ENCODE measurements at places on chromosomes 16 and 17. TPM values are rescaled to one million over a fixed set of nuclear protein-coding genes. Genes with fewer than 3 reads are reported as not detected.

The RNF157 gene
- total RNA-seq, result 2.5 TPM

The LRRC37A2 gene
- 8.1 TPM for total RNA-seq

The KRTAP2-3 gene
- not detected for total RNA-seq

The KRT33B gene
- total RNA-seq, result not detected

- H3K36me3 ChIP-seq, result no peaks in the 10 kb centered on the region
- H3K4me1 ChIP-seq, result no peaks in the 10 kb centered on the region
Observed at GRCh38 chr17:39872751-39873150, 4.7 kb downstream of the ZPBP2 start.

DNA sequence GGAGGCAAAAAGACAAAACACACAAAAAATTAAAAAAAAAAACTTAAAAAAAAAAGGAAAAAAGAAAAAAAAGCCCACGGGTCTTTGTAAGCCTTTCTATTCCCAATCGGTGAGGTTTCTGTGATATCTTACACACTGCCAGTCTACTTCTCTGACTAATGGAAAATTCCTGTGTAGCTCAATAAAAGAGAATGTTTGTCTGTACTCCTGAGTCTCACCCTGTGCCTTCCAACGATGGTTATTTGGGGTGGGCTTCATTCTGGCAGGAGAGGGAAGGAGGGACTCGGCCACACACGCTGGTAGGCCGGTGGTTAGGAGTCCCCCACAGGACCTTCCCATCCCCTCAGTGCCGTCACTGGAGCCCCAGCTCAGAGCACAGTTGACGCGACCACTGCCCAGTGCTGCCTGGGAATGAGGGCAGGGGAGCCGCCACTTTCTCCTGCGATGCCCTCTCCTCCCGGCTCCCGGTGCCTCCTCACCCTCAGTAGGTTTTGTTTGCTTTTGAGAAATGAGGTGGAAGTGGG lies 68.0 kb downstream of the AMFR start:
- peak; percentile 65 for DNase-seq
- peaks cover 3% of the 10 kb centered on the region for H3K27me3 ChIP-seq
- H3K36me3 ChIP-seq, result peaks cover 2% of the 10 kb centered on the region
- H3K4me3 ChIP-seq, result no peak overlapping the region
- H3K4me1 ChIP-seq, result no peaks in the 10 kb centered on the region
- no peak overlapping the region for H3K27ac ChIP-seq

DNA sequence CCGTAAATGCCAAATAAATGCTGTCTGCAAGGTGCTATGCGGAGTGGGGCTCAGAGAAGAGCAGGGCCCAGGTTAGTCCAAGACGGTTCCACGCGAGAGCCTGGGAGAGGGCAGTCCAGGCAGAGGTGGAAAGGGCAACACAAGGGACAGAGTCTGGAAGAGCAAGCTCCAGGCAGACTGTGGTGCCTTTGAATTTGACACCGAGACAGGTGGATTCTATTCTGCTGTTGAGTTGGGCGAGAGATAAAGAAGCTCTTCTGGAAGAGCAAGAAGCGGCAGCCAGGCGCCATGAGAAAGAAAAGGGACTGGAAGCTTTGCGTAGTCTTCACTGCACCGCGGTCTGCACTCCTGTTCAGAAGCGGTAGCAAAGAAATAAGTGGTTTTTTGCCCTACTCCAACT lies 55.6 kb downstream of the CYTH1 start:
- DNase-seq, result no peak
- no peak overlapping the region for H3K4me3 ChIP-seq
- H3K27ac ChIP-seq, result no peak overlapping the region
- peaks cover 3% of the 10 kb centered on the region for H3K36me3 ChIP-seq
- no peaks in the 10 kb centered on the region for H3K27me3 ChIP-seq

DNA sequence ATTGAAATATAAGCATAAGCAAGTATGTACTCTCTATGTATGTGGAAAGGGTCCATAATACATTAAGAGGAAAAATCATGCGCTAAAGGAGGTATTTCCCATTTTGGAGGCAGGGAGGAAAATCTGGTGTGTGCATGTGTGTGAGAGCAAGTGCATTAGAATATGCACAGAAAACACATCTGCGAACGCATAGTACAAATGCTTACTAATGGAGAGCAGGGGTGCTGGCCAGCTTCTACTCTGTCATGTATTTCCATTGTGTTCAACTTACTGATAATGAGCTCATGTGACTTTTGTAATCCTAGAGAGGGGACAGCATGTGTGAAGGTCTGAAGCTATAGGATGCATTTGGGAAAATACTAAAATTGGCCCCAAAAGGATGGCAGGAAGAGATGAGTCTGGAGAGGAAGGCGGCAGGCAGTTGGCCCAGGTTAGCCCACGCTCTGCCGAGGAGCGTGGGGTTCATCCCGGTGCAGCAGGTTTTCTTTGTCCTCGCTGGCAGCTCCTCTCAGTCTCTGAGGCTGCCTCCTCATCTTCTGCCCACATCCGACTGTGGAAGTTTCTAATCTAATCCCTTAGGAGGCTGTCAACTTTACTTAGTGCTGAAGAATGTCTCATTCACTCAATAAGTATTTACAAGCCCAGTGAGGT lies 17.8 kb upstream of the KSR1 start:
- H3K27ac ChIP-seq, result no peak overlapping the region
- DNase-seq, result no peak
- no peaks in the 10 kb centered on the region for H3K36me3 ChIP-seq
- H3K27me3 ChIP-seq, result no peaks in the 10 kb centered on the region

- DNase-seq, result peak; percentile 53
- H3K36me3 ChIP-seq, result no peaks in the 10 kb centered on the region
- peaks cover 4% of the 10 kb centered on the region for H3K4me1 ChIP-seq
Observed at GRCh38 chr16:14337303-14338191, 266.4 kb downstream of the MRTFB start.

DNA sequence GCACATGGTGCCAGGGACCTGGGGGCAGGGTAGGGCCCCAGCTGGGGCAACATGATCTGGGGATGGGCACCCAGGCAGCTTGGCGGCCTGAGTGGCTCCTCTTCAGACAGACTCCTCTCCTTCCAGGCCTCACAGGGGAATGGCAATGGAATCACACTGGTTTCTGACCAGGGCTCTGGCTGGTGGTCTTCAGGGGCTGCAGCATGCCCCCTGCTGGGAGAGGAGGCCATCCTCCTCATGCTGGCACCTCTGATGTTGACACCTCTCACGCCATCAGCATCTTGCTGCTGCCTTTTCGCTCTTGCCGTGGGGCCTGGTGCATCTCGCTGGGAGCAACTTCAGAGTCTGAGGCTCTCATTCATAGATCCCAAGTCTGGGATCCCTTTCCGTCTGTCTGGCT lies 11.2 kb upstream of the GFOD2 start:
- H3K4me3 ChIP-seq, result no peak overlapping the region
- H3K27ac ChIP-seq, result no peak overlapping the region
- no peak for DNase-seq
- H3K27me3 ChIP-seq, result no peaks in the 10 kb centered on the region

DNA sequence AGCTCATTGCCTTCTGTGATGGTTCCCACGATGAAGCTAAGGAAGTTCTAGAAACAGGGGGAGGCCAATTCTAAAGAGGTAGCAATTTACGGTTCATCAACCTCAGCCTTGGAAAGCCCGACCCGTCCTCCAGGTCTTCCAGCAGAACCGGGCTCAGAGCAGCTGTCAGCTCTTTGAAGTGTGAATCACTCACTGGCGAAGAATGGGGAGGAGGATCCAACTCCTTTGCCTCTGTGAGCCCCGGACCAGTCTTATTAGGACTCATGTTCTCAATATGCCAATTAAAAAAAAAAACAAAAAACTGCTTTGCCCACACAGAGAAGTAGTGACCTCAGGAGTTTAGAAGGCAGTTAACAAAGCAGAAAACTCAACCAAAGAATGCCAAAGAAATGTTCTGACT lies 31.4 kb downstream of the STX8 start:
- DNase-seq, result no peak
- H3K4me3 ChIP-seq, result no peak overlapping the region
- H3K27me3 ChIP-seq, result no peaks in the 10 kb centered on the region
- no peak overlapping the region for H3K27ac ChIP-seq
- no peaks in the 10 kb centered on the region for H3K4me1 ChIP-seq

- H3K27me3 ChIP-seq, result peaks cover 50% of the 10 kb centered on the region
- H3K27ac ChIP-seq, result no peak overlapping the region
Observed at GRCh38 chr17:76076765-76077583, 2.0 kb upstream of the ZACN start.

GRCh38 chr16:4372001-4372577 lies 441 bp downstream of the VASN start:
- peaks cover 24% of the 10 kb centered on the region for H3K4me1 ChIP-seq
- DNase-seq, result peak; percentile 59
- no peaks in the 10 kb centered on the region for H3K27me3 ChIP-seq
- H3K27ac ChIP-seq, result peak overlapping the region; percentile 61
- H3K36me3 ChIP-seq, result no peaks in the 10 kb centered on the region
- peak overlapping the region; percentile 39 for H3K4me3 ChIP-seq

DNA sequence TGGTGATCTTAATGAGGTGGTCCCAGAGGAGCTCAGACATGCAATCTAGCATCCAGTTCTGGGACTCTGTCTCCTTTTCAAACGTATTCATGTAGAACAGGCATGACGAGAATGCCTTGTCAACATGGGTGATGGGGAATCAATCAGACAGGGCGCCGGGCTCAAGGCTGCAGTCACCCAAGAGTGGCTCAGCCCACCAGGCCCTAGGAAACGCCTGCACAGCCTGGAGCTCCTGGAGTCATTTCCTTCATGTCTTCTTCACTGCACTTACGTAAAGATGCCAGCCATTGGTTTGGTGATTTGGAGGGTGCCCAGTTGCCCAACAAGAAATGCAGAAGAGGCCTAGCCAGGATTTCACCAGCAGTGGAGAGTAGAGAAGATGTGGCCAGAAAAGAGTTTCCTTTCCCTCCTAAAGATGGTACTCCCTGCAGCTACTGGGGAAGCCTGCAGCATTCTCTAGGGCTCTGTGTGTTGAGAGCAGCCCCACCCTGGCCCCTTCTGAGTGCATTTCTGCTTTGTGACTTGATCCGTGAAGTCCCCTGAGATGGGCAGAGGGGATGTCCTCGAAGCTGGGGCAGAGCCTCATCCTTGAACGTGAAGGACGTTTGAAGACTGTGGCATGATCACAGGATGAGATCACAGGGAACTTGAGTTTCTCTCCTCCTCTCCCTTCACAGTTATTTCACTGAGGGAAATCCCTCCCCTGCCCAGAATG lies 24.0 kb upstream of the STH start:
- H3K4me3 ChIP-seq, result no peak overlapping the region
- H3K27me3 ChIP-seq, result no peaks in the 10 kb centered on the region
- H3K27ac ChIP-seq, result no peak overlapping the region
- no peak for DNase-seq

- no peaks in the 10 kb centered on the region for H3K36me3 ChIP-seq
- H3K4me3 ChIP-seq, result no peak overlapping the region
- H3K27me3 ChIP-seq, result no peaks in the 10 kb centered on the region
Observed at GRCh38 chr17:66431910-66432309, 129.5 kb downstream of the PRKCA start.

DNA sequence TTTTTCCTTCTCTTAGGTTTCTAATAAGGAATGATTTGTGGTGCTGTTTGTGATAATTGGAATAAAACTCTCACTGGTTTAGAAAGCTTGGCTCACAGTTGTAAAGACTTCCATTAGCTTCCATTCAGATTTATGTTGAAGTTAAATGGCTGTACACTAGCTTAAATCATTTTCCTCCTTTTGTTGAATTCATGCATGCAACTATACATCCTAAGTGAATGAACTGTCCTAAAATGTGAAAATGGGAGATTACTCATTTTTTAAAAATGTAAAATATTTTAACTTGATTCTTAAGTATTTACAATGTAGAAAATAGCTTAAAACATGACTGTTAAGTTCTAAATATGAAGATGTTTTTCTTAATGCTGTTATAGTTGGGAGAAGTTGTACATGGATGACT lies 15.2 kb downstream of the PRKCA start:
- no peaks in the 10 kb centered on the region for H3K36me3 ChIP-seq
- no peak for DNase-seq
- H3K27me3 ChIP-seq, result no peaks in the 10 kb centered on the region
- H3K27ac ChIP-seq, result no peak overlapping the region

DNA sequence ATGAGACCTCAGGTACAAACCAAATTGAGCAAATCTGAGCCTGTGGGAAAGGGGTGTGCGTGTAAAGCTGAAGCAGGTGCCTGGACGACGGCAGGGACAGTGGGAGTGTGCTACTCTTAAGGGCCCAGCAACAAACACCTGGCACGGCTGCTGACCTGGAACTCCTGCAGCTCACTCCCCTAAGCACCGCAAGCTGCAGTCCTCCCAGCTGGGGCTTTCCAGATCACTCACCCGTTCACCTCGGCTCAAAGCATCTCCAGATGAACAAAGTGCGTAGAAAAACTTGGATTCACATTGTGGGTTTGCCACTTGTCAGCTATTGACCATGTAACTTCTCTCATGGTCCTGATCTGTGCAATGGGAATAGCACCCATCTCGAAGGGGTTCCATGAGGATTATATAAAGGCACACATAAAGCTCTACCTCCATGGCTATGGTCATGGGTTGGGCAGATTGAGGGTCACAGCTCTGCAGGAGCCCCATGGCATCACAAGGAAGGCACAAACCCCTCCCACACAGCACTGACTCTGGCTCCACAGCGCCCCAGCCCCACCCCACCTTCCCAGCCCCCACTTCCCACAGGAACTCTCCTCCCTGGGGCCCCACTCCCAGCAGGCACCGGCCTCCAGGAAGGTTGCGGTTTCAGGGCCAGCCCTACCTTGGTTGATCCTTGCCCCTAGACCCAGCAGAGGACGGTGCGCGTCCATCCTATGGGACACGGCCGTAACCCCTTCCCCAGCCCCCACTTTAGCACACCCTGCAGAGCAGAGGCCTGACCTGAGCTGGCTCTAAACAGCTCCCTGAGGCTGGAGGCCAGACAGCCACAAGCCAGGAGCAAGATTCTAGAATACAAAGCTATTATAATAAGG lies 21.9 kb downstream of the ST3GAL2 start:
- no peak overlapping the region for H3K27ac ChIP-seq
- no peaks in the 10 kb centered on the region for H3K27me3 ChIP-seq
- H3K4me3 ChIP-seq, result no peak overlapping the region
- no peak for DNase-seq
- no peaks in the 10 kb centered on the region for H3K4me1 ChIP-seq

DNA sequence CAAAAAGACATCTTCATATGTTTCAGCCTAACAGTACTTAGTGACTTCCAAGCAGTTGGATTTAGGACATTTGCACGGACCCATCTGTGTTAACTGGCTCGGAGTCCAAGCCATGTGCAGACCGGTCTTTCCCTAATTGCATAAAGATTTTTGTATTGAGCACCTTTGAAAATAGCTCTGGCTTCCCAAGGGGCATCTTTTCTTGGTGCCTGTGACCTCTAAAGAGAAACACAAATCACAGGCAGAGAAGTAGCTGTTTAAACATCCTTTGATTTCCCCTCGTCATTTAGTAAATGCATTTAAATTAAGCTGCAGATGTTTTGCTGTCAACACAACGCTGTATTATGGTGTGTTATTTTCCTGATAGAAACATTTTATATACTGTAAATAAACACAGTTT lies 288.2 kb upstream of the SALL1 start:
- H3K4me1 ChIP-seq, result no peaks in the 10 kb centered on the region
- no peak overlapping the region for H3K4me3 ChIP-seq
- H3K27me3 ChIP-seq, result peaks cover 55% of the 10 kb centered on the region
- no peak for DNase-seq
- no peaks in the 10 kb centered on the region for H3K36me3 ChIP-seq
- no peak overlapping the region for H3K27ac ChIP-seq

GRCh38 chr17:77872714-77873499 lies 85.6 kb upstream of the TNRC6C start:
- H3K36me3 ChIP-seq, result no peaks in the 10 kb centered on the region
- no peak overlapping the region for H3K4me3 ChIP-seq
- no peak overlapping the region for H3K27ac ChIP-seq
- peaks cover 4% of the 10 kb centered on the region for H3K4me1 ChIP-seq

- no peaks in the 10 kb centered on the region for H3K36me3 ChIP-seq
- H3K4me3 ChIP-seq, result no peak overlapping the region
- DNase-seq, result peak; percentile 47
- H3K4me1 ChIP-seq, result no peaks in the 10 kb centered on the region
- no peak overlapping the region for H3K27ac ChIP-seq
Observed at GRCh38 chr16:10256784-10257641, 74.8 kb upstream of the GRIN2A start.
